ENCODE measurements at places on chromosomes 2 and 18.

DNA sequence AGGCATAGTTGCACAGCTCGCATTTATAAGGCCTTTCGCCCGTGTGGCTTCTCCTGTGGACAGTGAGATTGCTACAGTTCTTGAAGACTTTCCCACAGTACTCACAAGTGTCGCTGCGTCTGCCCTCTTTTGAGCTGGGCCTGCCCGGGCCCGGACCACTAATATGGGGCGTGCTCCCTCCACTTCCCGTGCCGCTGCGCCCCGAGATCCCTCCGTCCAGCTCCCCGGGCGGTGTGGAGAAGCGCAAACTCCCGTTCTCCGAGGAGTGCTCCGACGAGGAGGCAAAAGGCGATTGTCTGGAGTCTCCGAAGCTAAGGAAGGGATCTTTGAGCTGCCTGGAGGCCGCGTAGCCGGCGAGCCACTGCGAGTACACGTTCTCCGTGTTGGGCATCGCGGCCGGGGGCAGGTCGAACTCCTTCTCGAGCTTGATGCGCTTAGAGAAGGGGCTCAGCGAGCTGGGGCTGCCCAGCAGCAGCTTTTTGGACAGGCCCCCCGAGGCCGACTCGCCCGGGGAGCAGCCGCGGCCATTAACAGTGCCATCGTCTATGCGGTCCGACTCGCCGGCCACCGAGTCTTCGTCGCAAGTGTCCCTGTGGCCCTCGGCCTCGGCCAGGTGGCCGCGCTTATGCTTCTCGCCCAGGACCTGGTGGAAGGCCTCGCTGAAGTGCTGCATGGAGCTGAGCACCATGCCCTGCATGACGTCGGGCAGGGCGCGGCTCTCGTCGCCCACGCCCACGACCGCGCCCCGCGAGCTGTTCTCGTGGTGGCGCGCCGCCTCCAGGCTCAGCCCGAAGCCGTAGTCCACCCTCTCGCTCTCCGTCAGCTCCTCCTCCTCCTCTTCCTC is 92.7 kb downstream of the BCL11A start:
- DNase-seq: no peak

- no peak for DNase-seq
Observed at GRCh38 chr2:237501892-237502513, 15.0 kb downstream of the MLPH start.

GRCh38 chr2:898319-898718 is 52.3 kb upstream of the SNTG2 start:
- DNase-seq: no peak

GRCh38 chr2:65420712-65421431 is 11.5 kb downstream of the SPRED2 start:
- peak; percentile 77 for DNase-seq
